Vagina (tissue), 2 donors: ENCODE measurements at places on chromosomes 6 and 20. TPM values are rescaled to one million over a fixed set of nuclear protein-coding genes. Genes with fewer than 3 reads are reported as not detected.

SLC17A1 gene
- not detected for total RNA-seq

ADGRF4 gene
- total RNA-seq: 10.1 TPM

EYA4 gene
- total RNA-seq: 18.7 TPM

ITCH gene
- 30.9 TPM for total RNA-seq

CAP2 gene
- total RNA-seq: 9.6 TPM
